NCI-H446 (cell line): ENCODE measurements at places on chromosomes 5 and 9.

DNA sequence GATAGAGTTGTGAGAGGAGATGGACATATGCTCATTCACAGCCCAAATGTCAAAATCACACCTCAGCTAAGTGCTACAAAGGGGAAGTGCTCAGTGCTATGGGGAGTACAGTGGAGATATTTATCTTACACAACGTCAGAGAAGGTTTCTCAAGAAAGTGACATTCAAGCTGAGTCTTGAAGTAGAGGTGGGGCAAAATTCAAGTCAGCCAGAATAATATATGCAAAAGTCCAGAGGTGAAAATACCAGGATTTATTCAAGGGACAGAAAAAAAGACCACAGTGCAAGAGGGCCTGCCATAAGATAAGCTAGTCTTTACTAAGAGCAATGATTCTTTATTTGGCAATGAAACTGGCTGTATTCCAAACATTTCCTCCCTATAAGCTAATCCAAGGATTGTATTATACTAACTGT is 327.8 kb upstream of the PIK3R1 start:
- no peak for DNase-seq

DNA sequence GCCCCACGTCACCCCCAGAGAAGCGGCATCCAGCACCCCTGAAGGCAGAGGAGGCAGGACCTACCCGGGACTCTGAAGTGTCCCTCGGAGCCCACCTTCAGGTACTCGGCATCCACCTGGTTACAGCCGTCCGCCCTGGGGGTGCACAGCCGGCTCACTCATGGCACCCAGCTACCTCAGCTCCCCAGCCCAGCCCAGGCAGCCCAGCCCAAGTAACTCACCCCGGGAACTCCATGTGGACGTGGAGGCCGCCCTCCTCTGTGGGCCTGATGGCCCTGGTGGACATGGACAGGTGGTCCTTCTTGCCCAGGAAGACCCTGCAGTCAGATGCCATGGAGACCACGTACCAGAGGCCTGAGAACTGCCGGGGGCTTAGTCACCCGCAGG is 676 bp downstream of the LCN15 start:
- DNase-seq = no peak

DNA sequence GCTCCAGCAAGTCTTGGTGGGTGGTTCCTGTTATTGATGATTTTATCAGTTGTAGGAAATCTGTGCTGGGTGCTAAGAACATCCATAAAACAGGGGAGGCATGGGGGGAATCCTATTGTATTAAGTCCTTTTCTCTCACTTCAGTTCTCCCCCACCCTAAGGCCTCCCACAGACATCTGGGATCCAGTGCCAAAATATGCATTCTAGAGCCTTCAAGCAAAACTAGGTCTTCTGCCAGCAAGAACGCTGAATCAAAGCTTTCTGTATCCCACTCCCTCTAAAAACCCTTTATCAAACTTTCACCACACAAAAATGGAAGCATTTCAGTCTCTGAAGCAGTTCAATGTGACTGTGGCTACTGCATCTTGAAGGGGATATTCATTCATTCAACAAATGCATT is 281.9 kb downstream of the GAS1 start:
- no peak for DNase-seq

- no peak for DNase-seq
These were observed 184.0 kb downstream of the PBX3 start for GRCh38 chr9:125931211-125931610.

GRCh38 chr5:60803712-60804111 is 40.4 kb downstream of the ELOVL7 start:
- DNase-seq = no peak

DNA sequence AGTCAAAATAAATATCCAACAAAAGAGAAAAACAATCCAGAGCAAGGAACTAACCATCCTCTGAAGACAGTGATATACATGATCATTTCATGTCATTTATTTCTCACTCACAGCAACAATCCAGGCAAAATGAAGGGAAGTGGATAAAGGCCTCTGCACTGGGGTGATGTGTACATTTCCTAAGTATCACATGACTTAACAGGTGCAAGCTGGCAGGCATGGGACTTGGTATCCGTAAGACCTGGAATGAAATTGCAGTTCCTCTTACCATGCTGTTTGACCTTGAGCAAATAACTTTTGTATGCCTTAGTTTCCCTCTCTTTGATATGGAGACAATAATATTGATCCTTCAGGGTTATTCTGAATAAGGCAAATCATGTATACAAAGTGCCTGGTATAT is 77.6 kb downstream of the PRLR start:
- DNase-seq = no peak

DNA sequence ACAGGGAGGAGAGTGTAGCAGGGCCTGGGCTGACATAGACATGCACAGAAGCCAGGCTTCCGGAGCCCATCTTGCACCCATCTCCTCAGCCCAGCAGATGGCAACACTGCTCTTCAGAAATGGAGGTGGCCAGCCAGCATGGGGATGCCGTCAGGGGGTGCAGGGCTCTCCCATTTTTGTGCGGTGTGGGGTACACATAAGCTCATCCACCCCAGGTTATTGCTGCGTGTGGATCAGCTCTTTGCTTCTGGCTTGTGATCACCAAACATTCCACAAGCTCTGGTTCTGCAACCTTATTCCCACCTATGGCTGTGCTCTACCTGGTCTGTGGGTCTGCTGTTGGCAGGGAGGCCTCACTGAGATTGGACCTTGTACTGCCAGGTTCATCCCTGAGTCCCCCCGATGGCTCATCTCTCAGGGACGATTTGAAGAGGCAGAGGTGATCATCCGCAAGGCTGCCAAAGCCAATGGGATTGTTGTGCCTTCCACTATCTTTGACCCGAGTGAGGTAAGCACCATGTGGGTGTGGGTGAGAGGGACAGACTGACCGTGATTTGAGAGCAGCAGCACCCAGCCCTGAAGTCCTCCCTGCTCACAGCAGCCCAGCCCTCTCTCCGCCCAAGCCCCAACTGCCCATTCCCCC is 17.3 kb downstream of the SLC22A5 start:
- DNase-seq = peak; percentile 56

- no peak for DNase-seq
These were observed 37.0 kb downstream of the B4GALT1 start for GRCh38 chr9:33129886-33130881.

- DNase-seq = no peak
These were observed 49.2 kb downstream of the ESM1 start for GRCh38 chr5:54936201-54936600.

GRCh38 chr5:68381060-68381459 is 165.5 kb downstream of the PIK3R1 start:
- DNase-seq = no peak

- no peak for DNase-seq
These were observed 839 bp downstream of the MED27 start for GRCh38 chr9:132078699-132079356.

- no peak for DNase-seq
These were observed 43.7 kb downstream of the RASGRF2 start for GRCh38 chr5:81003811-81004386.

GRCh38 chr5:168676501-168676900 is 97.3 kb upstream of the PANK3 start:
- DNase-seq = no peak

- DNase-seq = no peak
These were observed 112.0 kb downstream of the DOCK8 start for GRCh38 chr9:326667-327066.

- DNase-seq = no peak
These were observed 829 bp downstream of the FIBCD1 start for GRCh38 chr9:130938184-130938651.

DNA sequence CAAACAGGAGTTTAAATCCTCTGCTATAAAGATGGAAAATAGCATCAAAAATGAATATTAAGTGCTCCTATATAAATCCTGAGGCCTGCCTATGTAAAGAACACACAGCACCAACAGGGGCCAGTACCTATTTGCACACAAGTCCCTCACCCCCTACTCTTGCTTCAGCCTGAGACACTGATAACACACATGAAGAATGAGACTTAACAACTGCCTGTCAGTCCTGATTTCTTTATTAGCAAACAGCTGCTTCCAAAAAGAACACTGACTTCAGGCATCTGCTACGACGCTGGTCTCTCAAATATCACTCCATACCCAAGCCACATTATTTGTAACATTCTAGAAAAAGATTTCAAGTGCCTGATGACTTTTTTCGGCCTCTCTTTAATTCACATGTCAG is 55.5 kb downstream of the MYO10 start:
- DNase-seq = no peak

GRCh38 chr9:137296670-137297664 is 5.1 kb downstream of the NRARP start:
- no peak for DNase-seq

DNA sequence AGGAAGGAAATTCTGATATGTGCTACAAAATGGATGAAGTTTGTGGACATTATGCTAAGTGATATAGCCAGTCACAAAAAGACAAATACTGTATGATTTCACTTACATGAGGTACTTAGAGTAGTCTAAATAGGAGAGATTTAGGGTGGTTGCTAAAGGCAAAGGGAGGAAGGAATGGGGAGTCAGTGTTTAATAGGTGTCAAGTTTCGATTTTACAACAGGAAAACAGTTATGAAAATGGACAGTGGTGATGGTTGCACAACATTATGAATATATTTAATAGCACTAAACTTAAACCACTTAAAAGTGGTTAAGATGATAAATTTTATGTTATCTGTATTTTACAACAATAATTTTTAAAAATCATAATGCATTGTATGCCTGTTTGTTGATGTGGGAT is 40.4 kb upstream of the ECM2 start:
- DNase-seq = no peak

DNA sequence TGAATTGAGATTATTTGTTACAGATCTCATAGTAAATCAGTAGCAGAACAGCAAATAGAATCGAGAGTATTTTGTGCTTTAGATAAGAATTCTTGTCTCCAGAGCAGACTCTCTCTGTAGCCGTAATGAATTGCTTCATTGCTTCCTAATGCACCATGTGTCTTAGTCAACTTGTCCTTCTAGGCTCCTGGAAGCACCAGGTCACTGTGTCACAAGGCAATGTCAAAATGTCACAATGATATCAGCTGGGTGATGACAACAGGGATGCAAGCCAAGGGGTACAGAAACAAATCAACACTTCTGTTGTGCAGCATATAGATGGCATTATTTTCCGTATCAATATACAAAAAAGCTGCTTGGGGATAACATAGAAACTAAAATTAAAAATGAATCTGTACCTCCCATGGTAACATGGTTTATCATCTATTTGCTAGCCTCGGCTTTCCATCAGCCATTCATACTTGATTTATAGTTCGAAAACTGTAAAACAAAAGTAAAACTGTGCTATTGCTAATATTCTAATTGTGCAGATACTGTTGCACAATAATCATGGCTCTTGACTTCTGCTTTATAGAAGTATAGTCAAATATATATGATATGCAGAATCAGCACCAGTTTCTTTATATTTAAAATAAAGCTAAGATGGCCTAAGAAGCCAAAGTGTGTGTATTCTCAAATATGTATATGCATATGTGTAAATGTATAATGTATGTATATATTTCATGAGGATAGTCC is 435.9 kb upstream of the TLE4 start:
- no peak for DNase-seq

- no peak for DNase-seq
These were observed 2.0 kb upstream of the UAP1L1 start for GRCh38 chr9:137075275-137075775.

- DNase-seq = no peak
These were observed 191.0 kb downstream of the TARS1 start for GRCh38 chr5:33631786-33632185.

GRCh38 chr5:52709167-52709925 is 78.4 kb upstream of the ITGA1 start:
- no peak for DNase-seq

DNA sequence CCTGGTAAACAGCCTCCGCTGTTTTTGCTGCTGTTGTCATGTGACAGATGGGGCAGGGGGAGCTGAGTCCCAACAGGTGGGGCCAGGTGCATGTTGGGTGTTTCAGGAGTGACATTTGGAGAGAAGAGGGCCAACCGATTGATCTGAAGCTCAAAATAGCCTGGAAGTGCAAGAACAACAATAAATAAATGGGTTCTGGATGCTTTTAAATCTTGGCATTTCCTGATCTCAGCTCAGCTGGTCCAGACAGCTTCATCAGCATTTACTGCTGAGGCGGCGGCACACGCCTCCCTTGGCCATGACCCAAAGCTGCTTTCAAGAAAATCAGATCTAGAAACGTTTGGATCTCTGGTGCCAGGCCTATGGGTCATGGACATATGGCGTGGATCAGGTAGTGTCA is 70.5 kb downstream of the PPARGC1B start:
- no peak for DNase-seq
